HAP-1 (cell line): ENCODE measurements at places on chromosomes 7 and 10.

- no peak for DNase-seq
Measured at GRCh38 chr10:123942114-123942861, 50.7 kb upstream of the CPXM2 start.

DNA sequence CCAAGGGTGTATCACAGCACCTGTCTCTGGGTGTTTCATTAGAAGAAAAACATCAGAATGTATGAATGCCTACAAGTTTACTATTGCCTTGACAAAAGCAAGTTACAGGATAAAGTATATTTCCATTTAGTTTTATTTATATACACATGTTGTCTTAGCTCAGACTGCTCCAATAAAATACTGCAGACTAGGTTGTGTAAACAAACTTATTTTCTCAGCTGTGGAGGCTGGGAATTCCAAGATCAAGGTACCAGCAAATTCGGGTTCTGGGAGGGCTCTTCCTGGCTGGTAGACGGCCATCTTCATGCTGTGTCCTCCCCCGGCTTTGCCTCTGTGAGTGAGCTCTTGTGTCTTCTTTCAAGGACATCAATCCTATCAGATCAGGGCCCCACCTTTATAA, 77.1 kb upstream of the UNC5B start:
- no peak for DNase-seq

DNA sequence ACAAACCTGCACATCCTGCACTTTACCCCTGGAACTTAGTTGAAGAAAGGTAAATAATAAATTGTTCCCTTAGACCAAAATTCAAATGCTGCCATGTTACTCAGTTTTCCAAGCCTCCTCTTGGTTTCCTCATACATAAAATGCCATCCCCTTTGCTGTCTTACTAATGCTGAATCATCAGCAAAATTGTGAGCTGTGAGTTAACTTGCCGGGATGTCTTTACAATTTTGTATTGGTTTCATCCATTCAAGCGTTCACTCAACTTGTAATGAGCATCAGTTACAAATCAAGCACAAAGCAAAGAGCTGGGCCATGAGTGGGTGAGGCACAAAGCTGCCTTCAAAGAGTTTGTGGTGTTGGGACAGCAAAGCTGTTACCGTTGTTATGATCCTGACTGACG, 395.8 kb upstream of the ZMIZ1 start:
- DNase-seq, result no peak

DNA sequence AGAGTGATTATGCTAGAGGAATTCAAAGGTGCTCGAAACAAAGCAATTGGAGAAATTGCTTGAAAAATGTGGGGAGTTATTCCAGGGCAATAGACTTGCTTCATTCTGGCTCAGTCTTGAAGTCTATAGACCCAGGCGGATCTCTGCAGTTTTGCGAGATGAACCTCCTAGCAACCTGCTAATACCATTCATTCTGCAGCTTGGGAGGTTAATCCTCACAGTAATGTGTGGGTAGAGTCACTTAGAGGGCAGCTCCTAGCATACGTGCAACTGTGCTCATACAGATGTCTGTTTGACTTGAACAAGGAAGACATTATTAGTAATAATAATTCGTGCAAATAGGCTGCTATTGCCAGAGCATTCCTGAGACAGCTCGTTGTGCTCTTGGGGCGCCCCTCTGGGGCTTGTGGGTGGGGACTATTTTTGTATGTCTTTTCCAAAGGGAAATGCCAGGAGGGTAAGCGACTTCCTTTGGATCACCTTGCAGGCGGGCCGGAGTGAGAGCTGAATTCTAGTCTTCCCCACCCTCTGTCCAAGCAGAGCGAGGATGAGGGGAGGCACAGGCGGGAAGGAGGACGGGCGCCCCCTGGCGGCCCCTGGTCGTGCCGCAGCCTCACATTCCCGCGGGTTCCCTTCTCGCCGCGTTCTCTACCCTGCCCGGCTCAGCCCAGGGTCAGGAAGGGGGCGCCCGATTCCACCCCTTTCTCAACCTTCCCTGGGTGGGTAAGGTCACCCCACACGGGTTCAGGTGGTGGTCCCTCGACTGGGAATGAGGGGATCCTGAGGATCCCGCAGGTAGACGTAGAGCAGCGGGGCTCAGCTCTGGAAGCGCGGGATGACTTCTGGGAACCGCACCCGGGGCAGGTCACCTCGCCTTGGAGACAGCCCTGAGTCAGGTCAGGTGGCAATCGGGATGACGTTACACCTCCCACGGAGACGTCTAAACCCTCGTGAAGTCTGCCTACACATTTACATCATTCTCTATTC, 241.5 kb downstream of the PHTF2 start:
- peak; percentile 78 for DNase-seq

- no peak for DNase-seq
Measured at GRCh38 chr10:29353305-29353704, 64.4 kb downstream of the LYZL1 start.

DNA sequence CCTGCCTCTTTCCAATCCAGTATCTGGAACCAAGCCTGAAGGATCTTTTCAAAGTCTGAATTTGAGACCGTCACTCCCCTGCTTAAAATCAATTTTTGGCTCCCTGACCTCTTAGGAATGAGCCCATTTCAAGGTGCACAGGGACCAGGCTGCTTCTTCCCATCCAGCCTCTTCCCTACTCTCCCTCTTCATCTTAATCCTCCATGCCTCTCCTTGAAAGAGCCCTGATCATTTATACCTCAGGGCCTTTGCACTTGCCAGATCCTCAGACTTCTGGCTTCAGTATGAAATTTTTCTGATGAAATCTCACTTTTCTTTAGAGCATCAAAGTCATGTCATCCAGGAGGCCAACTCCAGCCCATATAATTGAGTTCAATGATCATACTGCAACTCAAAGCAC, 399.5 kb upstream of the CELF2 start:
- DNase-seq, result no peak

- no peak for DNase-seq
Measured at GRCh38 chr10:120861178-120861855, 10.2 kb downstream of the WDR11 start.

DNA sequence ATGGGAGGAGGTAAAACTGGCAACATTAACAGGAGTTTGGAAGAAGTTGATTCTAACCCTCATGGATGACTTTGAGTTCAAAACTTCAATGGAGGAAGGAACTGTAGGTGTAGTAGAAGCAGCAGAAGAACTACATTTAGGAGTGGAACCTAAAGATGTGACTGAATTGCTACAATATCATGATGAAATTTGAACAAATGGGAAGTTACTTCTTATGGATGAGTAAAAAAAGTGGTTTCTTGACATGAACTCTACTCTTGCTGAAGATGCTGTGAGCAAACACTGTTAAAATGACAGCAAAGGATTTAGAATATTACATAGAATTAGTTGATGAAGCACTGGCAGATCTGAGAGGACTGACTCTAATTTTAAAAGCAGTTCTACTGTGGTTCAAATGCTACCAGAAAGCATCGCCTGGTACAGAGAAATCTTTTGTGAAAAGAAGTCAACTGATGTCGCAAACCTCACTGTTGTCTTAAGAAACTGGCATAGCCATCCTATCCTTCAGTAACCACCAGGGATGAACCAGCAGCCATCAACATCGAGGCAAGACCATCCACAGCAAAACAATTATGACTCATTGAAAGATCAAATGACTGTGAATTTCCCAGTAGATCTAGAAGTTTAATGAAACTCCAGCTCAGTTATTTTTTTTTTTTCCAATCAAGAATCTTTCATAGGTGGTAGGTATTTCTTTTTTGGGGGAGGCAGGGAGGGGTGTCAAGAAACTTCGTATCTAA, 20.8 kb downstream of the BRAF start:
- DNase-seq, result no peak

- no peak for DNase-seq
Measured at GRCh38 chr10:72218726-72219125, 2.6 kb upstream of the ASCC1 start.

DNA sequence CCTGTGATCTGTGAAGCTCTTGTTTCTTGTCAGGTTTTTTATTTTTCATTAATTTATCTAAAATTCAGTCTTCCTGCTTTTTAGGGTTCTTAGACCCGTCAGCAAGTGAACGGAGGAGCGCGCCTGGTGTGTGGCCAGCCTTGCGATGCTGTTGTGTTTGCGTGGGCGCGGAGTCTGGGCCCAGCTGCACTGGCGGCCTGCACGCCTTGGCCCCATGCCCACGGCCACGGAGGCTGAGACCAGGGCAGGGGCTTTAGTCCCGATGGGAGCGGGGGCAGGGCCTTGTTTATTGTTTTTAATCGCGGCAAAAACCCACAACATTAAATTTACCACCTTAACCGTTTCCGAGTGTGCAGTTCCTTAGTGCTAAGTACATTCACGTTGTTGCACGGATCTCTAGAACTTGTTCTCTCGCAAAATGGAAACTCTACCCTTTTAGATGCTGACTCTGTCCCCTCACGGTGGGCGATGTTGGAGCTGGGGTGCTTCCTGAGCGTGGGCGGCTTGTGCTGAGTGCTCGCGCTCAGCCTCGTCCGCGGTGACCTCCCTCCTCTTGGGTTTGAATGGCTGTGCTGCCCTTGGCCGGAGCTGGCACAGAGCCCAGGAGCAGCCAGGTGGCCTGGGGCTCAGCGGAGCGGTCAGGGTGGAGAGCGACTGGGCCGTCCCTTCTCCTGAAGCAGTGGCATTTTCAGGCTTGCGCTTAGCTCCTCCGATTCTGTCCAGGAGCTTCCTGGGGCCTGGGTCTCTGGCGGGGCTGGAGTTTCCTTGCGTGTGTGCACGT, 69.1 kb downstream of the INPP5A start:
- DNase-seq, result no peak

DNA sequence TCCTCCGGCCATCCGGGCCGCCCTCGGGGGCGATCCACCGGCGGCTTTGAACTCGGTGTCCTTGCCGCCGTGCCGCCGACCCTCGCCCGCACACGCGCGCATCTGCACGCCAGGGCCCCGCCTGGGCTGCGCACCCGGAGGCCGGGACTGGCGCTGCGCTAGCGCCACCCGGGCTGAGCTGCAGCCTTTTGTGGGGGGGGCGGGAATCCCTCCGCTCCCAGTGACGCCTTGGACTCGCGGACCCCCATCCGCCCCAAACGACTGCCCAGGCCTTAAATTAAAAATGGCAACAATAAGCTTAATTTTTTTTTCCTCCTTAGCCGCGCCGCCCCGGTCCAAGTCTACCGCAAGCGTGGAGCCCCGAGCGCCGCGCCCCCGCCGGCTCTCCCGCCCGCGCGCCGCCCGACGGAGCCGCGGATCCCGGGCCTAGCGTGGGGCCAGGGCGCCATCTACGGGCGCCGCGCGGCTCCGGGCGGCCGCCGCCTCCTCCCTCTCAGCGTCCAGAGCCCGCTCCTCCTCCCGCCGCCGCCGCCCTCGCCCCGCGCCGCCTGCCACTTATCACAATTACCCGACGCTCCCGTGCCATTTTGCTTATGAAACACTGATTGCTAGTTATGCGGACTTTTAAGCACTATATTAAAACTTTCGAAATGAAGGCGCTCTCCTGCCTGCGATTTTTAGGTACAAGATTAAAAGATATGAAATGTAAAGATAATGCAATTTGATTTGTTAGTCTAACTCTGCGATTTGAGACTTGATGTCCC, 7.5 kb upstream of the EBF3 start:
- DNase-seq, result peak; percentile 71

GRCh38 chr10:13298748-13299436, 972 bp downstream of the PHYH start:
- no peak for DNase-seq

DNA sequence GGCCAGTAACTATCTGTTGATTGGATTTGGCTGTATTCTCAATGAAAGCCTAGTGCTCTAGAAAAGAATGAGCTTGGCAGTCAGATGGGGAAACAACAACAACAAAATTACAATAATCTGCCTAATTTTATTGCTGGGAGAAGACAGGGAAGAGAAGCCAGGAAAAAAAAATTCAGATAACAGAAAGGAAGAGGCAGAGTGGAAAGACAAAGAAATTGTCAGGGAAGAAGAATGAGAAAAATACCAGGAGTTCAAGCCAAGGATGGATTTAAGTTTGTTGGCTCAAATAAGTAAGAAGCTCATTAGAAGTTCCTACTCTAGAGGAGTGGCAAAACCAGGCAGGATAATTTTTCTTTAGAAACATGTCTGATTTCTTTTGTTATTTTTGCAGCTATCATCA, 45.9 kb upstream of the PRKG1 start:
- DNase-seq, result no peak

DNA sequence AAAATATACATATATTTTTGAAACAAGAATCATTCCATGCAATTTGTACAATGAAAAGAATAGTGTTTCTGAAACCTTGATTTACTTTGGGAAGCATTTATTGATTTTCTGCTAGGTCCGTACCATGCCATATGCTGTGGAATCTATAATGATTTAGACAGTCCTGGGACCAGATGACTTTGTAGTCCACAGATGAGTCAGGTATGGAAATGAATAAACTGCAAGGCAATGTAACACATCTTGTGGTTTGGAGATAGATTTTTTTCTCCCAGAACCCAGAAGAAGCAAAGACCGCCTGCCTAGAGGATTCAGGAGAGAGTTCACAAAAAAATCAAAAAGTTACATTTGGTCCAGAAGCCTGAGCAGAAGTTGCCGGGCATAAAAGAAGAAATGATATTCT, 190.4 kb downstream of the GPR37 start:
- no peak for DNase-seq

GRCh38 chr7:36969376-36969775, 245.1 kb upstream of the AOAH start:
- no peak for DNase-seq

DNA sequence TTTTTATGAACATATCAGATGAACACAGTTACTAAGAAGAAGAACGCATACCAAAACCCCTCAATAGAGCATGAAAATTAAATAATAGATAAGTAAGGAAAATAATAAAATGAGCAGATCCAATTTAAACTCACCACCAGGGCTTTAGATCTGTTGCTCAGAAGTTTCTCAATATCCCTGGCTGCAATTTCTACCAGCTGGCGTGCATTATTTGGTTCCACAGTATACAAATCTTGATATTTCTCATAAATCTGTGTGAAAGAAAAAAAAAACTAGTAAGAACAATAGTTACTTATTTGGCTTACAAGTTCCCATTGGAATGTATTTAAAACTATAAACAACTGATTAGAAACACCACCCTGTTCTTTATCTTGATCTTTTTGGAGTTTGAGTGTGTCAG, 108.6 kb downstream of the CACNA2D1 start:
- DNase-seq, result no peak

- DNase-seq, result no peak
Measured at GRCh38 chr7:98321301-98321700, 39.8 kb downstream of the BRI3 start.

DNA sequence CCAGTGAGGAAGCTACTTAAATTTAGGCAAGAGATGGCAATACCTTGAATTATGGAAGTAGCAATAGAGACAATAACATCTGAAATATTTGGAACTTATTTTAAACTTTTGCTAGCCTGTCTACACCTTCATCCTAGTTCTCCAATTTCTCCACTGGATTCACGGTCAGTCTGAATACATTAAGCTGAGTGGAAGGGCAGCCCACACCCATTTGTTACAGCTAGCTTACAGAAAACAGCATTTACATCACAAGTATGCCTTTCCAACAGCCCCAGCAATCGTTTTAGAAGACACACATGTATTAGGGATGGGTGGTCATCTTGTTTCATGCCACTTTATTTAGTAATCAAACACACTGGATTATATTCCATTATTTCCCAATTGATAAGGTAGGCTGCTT, 16.7 kb downstream of the EPC1 start:
- DNase-seq, result no peak

- no peak for DNase-seq
Measured at GRCh38 chr10:119807960-119808697, 64.5 kb downstream of the MCMBP start.

GRCh38 chr10:1671366-1672000, 65.8 kb downstream of the ADARB2 start:
- no peak for DNase-seq

GRCh38 chr7:97015756-97016380, 8.8 kb downstream of the DLX5 start:
- DNase-seq, result no peak

- DNase-seq, result no peak
Measured at GRCh38 chr7:41774966-41775365, 72.1 kb upstream of the INHBA start.
